ENCODE measurements at places on chromosomes 5 and 9. TPM values are rescaled to one million over a fixed set of nuclear protein-coding genes. Genes with fewer than 3 reads are reported as not detected.

GRCh38 chr5:134114886-134115805 is 665 bp downstream of the TCF7 start:
- no peak for DNase-seq

DNA sequence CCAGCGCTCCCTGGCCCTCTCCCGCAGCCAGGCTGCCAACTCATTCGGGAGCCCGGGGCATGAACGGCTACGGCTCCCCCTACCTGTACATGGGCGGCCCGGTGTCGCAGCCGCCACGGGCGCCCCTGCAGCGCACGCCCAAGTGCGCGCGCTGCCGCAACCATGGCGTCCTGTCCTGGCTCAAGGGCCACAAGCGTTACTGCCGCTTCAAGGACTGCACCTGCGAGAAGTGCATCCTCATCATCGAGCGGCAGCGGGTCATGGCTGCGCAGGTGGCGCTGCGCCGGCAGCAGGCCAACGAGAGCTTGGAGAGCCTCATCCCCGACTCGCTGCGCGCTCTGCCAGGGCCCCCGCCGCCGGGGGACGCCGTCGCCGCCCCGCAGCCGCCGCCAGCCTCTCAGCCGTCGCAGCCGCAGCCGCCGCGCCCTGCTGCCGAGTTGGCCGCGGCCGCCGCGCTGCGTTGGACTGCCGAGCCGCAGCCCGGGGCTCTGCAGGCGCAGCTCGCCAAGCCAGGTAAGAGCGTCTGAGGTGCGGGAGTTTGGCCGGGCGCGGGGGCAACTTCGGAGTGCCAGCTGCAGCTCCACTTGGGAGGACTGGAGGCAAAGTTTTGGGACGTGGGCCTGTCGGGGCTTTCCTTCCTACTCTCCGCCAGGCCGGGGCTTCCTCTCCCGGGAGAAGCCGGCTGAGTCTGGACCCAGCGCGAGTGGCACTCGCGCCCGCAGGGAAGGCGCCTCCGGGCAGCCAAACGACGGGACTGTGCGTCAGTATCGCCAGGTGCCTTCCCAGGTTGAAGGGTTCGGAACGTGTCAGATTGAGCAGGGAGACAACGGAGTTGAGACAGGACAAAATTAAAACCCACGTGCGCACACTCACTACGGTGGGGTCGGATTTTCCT is 735 bp downstream of the DMRT3 start:
- DNase-seq, result no peak

GRCh38 chr9:99561961-99562565 is 259.6 kb upstream of the NR4A3 start:
- no peak for DNase-seq

- no peak for DNase-seq
These were observed 178.4 kb downstream of the GOLPH3 start for GRCh38 chr5:31995714-31996113.

- DNase-seq, result no peak
These were observed 926.1 kb upstream of the DMAC1 start for GRCh38 chr9:8725635-8726034.

DNA sequence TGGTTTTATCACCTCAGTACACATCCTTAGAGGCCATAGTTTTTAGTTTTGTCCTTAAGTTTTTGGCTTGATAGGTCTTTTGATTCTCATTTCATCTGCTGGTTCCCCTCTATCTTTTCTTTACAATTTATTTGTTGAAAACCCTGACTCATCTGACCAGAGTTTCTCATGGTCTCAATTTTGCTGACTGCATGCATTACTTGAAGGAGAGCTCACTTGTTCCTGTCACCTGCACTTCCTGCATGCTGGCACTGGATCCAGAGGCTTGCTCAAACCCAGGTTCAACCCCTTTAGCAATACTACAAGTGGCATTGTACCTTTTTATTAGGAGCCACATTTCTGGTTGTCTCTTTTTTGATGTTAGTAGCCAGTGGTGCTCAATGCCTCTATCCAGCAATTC is 26.7 kb downstream of the FBXO10 start:
- DNase-seq, result no peak

- no peak for DNase-seq
These were observed 85.1 kb downstream of the COL5A1 start for GRCh38 chr9:134726722-134727034.

- no peak for DNase-seq
These were observed 142.2 kb upstream of the ABCA1 start for GRCh38 chr9:105070176-105070575.

GRCh38 chr5:177183142-177183541 is 49.6 kb downstream of the NSD1 start:
- no peak for DNase-seq

DNA sequence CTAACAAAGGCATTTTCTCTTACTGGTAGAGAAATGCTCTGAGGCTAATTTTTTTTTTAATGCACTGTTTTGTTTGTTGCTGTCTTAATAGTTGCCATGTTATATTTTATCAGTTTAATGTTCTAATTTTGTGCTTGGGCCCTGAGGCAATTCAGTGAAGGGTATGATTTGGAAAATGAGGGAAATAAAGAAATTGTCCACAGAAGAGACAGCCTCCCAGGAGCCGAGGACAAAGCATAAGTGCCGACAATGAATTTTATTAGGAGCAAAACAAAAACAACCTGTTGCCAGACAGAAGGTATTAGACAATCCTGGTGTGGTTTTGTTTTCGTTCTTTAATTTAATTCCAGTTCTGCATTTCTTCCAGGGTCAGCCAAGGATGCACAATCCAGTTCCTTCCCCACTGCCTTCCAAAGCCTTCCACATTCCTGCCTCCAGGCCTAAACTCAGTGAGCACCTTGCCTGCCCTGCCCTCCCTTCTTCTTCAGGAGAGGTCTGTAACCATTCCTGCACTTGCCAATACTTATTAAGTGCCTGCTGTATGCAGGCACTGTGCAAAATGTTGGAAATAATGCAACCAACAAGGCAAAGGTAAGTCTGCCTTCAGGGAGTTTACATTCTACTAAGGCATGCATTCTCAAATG is 4.3 kb upstream of the TCOF1 start:
- no peak for DNase-seq

GRCh38 chr5:60010328-60010727 is 116.8 kb upstream of the PDE4D start:
- DNase-seq, result no peak

DNA sequence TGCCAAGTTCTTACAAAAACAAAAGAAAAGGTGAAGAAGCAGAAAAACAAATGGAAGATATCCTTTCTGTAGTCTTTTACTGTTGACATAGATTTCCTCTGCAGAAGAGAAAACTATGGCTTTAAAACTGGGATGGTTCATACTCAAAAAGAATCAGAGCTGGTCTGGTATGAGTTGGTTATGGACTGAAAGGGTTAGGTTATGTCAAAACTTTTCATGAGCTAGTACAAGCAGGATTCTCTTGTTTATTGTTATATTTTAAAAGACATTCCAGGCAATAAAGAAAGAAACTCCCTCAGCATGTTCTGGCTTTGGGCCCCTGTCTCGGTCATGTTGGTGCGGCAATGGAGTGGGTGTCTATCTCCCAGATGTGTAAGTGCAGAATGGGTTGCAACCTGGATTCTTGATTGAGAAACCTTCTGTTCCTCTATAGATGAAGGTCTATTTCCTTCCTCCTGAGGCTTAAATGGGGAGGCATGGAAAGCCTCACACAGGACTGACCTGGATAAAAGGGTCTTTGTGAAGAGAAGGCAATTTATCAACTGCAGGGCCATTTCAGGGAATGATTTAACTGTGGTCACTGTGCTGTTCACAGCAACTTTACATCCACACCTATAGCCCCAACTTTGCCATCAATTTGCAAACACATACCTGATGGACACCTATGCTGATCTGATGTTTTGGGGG is 209.6 kb upstream of the TNC start:
- DNase-seq, result no peak

DNA sequence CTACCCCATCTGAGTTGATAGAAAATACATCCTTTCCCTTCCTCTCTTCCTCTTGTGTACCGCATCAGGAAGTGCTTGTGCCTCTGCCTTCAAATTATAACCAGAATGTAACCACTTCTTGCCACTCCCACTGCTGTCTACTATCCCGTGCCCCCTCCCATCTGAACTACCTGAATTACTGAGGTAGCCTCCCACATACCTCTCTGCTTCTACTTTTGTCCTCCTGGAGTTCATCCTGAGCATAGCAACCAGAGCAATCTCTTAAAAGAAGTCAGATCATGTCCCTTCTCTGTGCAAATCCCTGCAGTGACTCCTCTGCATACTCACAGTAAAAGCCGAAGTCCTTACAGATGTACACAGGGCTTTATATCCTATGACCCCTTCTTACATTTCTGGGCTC is 23.0 kb downstream of the SV2C start:
- no peak for DNase-seq

GRCh38 chr9:108609227-108609896 is 246.4 kb downstream of the ACTL7B start:
- no peak for DNase-seq

- no peak for DNase-seq
These were observed 216.8 kb upstream of the RPS23 start for GRCh38 chr5:82494942-82495341.

DNA sequence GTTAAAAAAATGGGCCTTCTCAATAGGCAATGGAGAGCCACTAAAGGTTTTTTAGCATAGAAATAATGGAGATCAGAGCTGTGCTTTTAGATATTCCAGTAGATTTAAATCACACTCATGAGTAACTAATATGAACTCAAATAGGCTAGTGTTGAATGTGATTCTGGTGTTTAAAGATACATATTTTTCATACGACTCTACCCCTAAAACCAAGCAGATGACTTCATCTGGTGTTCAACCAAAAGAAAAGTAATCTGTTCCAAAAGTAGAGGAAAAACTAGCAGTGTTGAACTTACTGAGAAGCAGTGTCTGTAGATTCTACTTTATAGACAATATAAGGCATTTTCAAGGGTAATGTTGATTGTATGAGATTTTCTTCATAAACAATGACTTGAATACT is 138.1 kb downstream of the TSSK1B start:
- no peak for DNase-seq

GRCh38 chr5:176436656-176437055 is 11.5 kb upstream of the FAF2 start:
- DNase-seq, result no peak

DNA sequence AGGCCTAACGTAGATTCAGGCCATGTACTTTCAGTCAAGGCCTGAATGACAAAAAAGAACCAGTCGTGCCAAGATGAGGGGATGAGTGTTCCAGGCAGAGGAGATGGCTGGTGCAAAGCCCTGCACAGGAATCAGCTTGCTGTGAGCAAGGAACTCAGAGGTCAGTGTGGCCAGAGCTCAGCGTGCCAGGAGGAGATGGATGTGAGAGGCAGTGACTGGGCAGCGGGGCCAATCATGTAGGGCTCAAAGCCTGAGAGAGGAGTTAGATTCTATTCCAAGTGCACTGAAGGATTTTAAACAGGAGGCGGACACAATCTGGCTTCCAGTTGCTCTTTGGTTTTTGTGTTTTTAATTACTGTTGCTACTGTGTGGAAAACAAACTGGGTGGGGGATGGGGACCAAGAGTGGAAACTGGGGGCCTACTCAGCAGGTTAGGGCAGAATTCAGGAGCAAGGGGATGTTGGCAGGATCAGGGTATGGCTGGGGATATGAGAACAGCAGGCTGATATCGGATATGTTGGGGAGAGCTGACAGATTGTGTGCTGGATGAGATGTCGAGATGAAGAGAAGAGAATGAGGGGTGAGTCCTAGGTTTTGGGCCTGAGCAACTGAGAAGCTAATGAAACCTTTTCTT is 64.3 kb downstream of the ANGPTL2 start:
- DNase-seq, result no peak

DNA sequence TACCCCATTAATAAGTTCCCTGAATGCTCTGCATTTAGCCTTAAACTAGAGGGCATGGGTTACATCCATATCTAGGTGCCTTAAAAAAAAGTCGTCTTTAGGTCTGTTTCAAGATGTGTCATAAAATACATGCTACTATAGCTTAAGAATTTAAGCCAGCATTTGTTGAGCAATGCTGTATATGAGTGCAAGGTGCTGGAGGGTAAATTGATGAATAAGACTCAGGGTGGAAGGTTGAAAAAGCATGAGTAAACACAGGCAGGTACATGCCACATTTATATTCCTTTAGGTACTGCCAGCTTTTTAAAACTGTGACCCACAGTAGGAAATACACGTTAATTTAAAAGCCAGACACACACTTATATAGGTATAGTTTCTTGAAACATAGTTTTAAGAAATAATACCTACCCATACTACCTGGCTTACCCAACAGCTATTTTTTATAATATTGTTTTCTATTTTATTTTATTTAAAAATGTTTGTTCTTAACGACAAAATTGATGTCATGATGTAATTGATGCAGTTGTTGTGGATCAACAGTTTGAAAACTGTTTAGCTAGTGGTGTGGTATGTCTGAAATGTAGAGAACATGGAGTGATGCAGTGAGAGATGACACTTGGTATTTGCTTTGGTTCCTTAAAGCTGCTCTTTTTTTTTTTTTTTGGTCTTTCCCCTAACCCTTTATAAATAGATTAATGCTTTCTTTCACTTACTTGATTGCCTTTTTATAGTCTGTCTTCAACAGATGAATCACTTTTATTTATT is 3.9 kb downstream of the HMGCR start:
- DNase-seq, result no peak

DNA sequence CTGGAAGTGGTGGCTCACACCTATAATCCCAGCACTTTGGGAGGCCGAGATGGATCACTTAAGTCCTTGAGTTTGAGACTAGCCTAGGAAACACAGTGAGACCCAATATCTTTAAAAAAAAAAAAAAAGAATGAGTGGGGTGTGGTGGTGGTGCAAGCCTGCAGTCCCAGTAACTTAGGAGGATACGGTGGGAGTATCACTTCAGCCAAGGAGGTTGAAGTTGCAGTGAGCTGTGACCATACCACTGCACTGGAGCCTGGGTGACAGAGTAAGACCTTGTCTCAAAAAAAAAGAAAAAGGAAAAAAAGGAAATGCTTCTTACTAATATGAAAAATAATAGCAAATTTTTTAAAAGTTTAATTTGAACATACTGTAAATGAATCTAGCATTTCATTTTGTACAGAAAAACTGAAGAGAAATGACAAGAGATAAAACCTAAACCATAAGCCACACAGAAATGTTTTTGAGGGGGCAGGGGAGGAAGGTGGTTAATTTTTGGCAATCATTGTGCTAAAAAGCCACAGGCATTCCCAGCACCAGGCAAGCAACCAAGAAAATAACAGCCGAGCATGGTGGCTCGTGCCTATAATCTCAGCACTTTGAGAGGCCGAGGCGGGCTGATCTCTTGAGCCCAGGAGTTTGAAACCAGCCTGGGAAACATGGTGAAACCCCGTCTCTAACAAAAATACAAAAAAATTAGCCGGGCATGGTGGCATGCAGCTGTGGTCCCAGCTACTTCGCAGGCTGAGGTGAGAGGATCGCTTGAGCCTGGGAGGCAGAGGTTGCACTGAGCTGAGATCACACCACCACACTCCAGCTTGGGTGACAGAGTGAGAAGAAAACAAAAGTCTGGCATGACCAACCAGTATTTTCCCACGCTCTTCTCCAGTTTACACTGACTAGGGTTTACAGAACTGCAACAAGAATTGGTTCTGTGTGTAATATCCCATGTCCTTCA is 114.5 kb upstream of the NR5A1 start:
- DNase-seq, result no peak

Gene MLANA
- total RNA-seq, result not detected

Gene PCDHA9
- total RNA-seq, result 1.8 TPM

Gene IFNA14
- total RNA-seq, result not detected

Gene PNPLA7
- total RNA-seq, result 25.2 TPM

Data from tibial nerve (tissue), 4 donors.